Activated naive CD8-positive, alpha-beta T cell treated with anti-CD3 and anti-CD28 coated beads, Interleukin-2, amount 50 U/mL, for 16 hours (primary cell): ENCODE measurements at places on chromosomes 7 and 10.

- DNase-seq, result no peak
These were observed 46.2 kb upstream of the OSBPL3 start for GRCh38 chr7:25026156-25026555.

GRCh38 chr7:49812534-49812933 lies 39.1 kb downstream of the VWC2 start:
- DNase-seq, result no peak

- DNase-seq, result no peak
These were observed 419.1 kb downstream of the ARL4A start for GRCh38 chr7:13106513-13106912.

GRCh38 chr10:42874713-42875387 lies 92.3 kb downstream of the BMS1 start:
- no peak for DNase-seq

DNA sequence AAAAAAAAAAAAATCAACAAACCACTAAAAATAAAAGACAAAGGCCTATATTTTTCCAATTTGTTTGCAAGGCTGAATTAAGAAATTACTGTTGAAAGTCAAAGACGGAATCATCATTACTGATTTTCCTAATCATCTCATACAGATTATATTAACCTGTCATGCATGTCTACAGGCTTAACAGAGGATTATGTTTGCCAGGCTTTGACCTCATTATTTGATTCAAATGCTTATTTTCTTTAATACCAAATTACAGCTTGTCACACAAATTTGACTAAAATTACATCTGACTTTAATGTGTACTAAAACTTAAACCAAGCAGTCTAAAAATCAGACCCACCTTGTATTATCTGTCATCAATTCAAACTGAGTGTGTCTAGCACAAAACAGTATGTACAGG lies 21.2 kb downstream of the KIF5B start:
- no peak for DNase-seq

- DNase-seq, result no peak
These were observed 200.3 kb downstream of the CACNB2 start for GRCh38 chr10:18340496-18341051.

GRCh38 chr10:93541402-93542357 lies 24.8 kb upstream of the FFAR4 start:
- no peak for DNase-seq

- DNase-seq, result no peak
These were observed 61.5 kb upstream of the GPR22 start for GRCh38 chr7:107408349-107408748.

DNA sequence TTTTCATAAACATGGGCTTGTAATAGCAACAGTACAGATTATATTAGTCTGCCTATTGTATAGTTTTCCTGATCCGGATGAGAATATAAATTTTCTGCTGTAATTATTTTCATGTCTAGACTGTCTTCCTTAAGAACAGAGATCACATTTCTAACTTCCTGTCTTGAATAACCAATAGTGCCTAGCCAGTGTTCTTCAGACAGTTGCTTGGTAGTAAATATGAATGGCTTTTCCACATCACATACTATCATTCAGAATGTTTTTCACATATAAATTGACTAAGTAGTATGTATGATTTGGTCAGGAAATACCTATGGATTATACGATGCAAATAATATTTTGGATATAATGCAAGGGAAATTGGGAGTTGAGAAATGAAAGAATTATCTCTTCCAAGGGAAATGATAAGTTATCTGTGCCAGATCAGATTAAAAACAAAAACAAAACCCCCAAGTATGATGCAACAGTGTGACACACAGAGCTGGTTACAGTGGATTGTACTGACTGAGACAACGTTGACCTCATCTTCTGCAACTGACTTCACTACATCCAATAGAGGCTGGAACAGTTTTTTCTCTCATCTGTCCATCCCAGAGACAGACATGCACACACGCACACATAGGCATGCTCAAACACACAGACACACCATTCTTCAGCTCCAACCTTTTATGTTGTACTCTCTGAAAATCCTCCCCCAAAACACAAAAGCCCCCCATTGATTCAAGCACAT lies 16.4 kb downstream of the ITGA8 start:
- no peak for DNase-seq

GRCh38 chr7:39133088-39133487 lies 155.4 kb downstream of the POU6F2 start:
- no peak for DNase-seq

GRCh38 chr10:28293236-28294168 lies 9.4 kb downstream of the MPP7 start:
- no peak for DNase-seq

DNA sequence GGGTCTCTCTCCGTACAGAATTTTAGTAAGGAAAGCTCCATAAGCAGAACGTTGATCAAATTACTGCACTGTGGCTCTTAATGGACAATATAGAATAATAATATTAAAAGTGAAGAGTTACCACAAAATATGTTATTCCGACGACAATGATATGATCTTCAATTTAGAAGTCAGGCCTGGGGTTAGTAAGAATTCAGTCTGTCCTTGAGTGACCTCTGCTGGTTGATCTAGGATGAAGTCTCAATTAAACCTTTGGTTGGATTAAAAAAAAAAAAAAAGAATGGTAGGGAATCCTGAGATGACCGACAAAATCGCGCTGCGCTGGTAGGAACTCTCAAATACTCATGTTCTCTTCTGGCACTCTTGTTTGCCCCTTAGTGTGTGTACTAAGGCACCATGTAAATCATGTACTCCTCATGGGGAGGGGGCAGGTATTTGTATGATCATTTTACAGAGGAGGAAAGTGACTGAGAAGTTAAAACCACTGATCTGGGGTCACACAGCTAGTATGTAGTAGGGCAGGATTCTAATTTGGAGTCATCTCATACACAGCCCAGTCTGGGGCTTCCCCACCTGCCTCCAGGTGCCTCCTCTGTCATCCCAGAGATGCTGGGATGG lies 161.3 kb upstream of the NPVF start:
- no peak for DNase-seq

DNA sequence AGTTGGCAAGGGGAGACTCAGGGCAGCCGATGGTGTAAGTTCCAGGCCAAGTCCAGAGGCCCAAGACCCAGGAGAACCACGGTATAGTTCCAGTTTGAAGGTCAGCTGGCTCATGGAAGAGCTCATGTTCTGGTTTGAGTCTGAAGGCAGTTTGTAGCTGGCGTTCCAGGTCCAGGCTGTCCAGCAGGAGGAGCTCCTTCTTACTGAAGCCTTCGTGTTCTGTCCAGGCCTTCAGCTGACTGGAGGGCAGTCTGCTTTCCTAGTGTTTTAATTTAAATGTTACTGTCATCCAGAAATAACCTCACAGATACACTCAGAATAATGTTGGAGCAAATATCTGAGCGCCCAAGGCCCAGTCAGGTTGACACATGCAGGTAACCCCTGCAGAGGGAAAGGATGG lies 4.2 kb downstream of the SUN1 start:
- no peak for DNase-seq

DNA sequence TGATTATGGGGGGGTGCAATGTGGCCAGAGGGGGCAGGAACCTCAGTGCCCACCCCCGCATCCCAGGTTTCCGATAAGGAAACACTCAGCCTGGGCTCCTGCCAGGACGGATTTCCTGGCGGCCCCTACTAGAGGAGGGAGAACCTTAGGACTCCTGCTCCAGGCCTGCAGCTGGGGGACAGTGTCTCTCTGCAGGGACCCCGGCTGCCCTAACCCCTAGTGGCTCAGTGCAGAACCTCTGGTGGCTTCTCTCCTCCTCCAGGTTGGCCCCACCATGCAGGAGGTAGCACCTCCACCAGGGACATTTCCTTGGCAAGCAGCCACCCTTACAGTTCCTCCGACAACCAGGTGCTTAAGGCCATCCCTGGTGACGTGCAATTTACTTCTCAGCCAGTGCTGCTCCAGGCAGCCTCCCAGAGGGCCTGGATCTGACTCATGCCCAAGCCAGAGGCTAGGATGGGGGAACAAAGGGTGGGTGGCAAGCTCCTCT lies 31.9 kb downstream of the SH2B2 start:
- no peak for DNase-seq

DNA sequence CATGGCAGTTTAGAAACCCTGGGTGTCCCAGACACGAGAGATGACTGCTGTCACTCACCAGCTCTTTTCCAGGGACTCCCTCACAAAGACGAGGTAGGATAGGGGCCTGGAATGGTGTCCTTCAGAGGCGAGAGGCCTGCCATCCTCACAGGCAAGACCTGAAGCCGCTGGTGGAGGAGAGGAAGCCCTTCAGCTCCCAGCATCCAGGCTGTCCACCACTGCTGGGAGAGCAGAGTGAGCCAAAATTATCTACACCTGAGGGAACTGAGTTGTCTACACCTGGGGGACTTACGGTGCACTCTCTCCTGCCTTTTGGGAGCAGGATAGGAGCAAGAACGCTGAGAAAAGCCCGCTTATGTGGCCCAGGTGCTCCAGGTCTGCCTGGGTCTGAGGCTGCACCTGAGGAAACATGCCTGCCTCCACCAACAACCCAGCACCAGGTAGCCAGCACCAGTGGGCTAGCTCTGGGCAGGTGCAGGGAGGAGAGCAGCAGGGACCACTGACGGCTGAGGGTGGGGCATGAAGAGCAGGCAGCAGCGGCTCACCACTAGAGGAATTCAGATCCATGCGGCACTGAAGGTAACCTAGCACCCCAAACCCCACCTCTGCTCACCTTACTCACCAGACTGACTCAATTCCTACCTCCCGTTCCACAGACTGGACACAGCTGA lies 357.2 kb downstream of the SH2D4B start:
- DNase-seq, result no peak

DNA sequence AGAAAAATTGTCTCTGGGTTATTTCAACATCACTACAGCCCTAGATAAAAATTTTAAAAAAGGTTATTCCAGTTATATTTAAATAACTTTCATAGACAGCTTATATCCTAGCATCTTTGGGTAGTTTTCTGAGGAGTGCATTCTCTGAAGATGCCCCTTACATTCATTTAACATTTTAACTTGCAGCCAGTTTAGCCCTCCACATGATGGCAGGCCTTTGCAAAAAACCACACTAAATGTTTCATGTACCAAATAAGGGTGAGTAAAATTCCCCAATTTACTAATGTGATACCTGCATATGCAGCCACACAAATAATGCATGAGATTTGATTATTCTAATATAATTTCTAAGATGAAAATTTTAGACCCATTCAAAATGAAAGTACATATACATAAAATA lies 108.4 kb upstream of the ZWINT start:
- no peak for DNase-seq

- DNase-seq, result no peak
These were observed 220.0 kb downstream of the FAM107B start for GRCh38 chr10:14554491-14555205.

- no peak for DNase-seq
These were observed 77.4 kb upstream of the NRBF2 start for GRCh38 chr10:63055705-63056104.

- DNase-seq, result no peak
These were observed 191.3 kb downstream of the AUTS2 start for GRCh38 chr7:69789563-69789962.

DNA sequence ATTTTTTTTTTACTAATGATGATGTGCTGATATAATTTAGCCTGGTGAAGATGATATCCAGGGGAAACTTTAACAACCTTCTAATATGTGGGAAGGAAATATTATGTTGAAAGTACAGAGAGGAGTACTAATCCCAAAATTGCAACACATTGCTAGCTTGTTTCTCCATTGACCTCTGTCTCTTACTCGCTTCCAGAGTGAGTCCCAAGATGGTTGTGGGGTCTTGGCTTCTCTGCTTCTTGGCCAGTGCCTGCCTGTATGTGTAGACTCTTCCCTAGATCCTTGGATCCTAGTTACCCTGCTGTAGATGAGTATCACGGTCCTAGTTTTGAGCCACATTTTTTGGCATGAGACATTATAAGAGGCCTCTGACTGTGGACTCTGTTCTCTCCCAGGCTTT lies 17.5 kb downstream of the BMPER start:
- DNase-seq, result no peak

DNA sequence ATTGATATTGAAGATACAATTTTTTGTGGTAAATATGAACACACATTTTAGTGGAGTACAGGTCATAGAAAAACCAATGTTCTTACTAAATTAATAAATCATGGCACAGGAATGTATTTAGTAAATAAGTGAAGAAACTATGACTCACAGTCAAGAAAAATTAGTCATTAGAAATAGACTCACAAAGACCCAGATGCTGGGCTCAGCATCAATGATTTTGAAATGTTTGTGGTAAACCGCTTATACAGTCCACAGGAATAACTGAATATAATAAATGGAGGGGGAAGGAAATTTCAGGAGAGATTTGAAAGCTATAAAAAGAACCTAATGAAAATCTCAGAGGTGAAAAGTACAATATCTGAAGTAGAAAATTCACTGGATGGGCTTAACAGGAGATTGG lies 138.3 kb upstream of the ADCY1 start:
- DNase-seq, result no peak

DNA sequence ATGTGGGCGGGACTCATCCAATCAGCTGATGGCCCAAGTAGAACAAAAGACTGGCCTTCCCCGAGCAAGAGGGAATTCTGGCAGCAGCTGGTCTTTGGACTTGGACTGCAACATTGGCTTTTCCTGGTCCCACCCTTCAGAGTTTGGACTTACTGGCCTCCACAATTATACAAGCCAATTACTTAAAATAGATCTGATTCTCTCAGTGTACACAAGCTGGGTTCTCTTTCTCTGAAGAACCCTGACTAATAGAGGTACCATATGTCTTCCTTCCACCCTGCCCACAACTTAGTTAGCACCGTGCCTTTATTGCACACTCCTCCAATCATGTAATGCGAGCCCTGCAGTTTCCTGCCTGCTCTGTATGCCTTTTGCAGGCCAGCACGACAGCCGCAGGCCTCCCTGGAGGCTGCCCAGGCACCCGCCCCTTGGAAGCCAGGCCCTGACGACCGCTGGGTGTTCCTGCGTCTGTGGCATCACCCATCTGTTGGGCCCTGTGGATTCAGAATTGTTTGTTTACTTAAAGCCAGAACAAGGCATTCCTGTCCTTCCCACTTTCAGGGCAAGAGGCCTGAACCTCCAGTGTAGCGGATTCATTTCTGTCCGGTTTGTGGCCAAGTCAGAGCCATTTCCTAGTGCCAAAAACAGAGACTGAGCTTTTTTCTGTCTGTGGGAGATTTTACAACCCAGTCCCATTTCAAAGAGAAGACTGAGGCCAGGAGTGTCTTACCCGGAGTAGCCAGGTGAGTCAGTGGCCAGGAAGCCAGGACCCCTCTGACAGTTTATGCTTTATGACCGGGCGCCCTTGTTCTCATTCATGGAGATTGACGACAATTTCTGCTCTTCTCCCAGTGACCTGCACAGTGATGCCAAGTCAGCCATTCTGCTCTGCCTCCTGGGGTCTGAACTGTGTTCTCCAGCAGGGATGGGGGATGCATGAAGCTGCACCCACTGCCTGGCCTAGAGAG lies 968 bp upstream of the INMT start:
- no peak for DNase-seq

- no peak for DNase-seq
These were observed 143.8 kb downstream of the ZNF248 start for GRCh38 chr10:37713642-37714041.
